Fibroblast of mammary gland (primary cell): ENCODE measurements at places on chromosomes 2 and 18.

- no peak for DNase-seq
Observed at GRCh38 chr2:160266037-160266551, 66.0 kb upstream of the ITGB6 start.

- DNase-seq, result no peak
Observed at GRCh38 chr2:217248312-217248935, 388.6 kb upstream of the TNP1 start.

DNA sequence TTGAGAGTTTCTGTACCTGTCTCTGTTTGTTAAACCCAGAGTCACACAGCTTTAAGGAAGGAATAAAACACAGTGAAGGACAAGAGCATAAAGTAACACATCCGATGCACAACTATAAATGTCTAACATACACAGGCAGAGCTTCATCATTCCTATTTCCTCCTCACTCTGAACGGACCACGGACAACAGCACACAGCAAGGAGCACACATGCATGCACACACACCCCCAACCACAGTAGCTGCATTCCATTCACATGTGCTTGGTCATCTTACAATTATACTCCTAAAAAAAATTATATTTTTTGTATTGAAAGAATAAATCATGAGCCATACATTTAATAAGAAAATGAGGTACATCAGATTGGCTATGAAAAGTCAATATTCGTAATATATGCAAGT lies 58.3 kb downstream of the ID2 start:
- no peak for DNase-seq

GRCh38 chr2:20220806-20221554 lies 4.0 kb downstream of the SDC1 start:
- DNase-seq, result no peak

- DNase-seq, result peak; percentile 81
Observed at GRCh38 chr2:150274108-150274507, 213.4 kb downstream of the RND3 start.

DNA sequence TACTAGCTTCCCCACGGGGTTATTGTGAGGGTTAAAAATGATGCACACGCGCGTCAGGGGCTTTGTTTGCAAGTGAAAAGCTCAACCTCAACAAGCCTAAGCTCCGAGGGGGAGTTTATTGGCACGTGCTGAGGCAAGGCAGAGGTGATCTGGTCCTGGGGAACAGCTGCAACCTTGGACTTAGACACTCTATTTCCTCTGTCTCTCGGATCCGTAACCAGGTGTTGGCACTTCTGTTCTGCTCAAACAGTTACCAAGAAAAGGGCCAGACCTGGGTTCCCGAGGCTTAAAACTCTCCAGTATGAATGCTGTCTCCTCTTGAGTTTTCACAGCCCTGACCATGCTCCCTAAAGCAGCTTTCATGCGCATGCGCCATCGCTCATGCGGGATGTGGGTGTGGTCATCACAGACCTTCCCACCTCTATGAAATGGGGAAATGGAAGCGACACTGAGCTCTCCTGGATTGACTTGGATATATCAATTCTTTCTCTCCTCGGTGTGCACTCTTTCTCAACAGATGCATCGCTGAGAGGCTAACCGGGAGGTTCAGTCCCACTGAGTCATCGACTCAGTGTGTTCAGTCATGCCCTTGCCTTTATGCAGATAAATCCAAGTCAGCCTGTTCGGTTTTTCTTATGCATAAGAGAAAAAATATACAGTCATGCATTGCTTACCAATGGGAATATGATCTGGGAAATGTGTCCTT lies 19.9 kb upstream of the RAB31 start:
- DNase-seq, result peak; percentile 69

DNA sequence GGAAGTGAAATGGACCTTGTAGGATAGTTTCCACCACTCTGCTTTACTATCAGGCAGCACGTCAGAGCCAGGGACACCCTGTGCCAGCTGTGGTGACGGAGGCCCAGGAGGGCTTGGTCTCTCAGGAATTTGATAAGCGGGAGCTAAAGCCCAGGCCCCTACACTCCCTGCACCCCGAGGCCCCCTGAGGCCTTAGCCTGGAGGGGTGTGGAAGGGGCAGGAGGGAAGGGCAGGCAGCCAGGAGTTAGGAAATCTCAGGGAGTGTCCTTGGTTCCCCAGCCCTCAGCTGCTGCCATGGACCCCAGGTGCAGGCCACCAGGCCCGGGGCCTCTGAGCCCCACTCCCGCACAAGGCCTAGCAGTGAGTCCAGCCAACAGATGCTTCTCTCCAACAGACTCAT lies 38.2 kb downstream of the PDIA6 start:
- no peak for DNase-seq

- DNase-seq, result peak; percentile 54
Observed at GRCh38 chr2:203551778-203552177, 16.7 kb upstream of the RAPH1 start.
